Central memory CD4-positive, alpha-beta T cell (primary cell): ENCODE measurements at places on chromosomes 2 and 18.

- no peak for DNase-seq
Measured at GRCh38 chr2:68849579-68850030, 21.6 kb downstream of the BMP10 start.

DNA sequence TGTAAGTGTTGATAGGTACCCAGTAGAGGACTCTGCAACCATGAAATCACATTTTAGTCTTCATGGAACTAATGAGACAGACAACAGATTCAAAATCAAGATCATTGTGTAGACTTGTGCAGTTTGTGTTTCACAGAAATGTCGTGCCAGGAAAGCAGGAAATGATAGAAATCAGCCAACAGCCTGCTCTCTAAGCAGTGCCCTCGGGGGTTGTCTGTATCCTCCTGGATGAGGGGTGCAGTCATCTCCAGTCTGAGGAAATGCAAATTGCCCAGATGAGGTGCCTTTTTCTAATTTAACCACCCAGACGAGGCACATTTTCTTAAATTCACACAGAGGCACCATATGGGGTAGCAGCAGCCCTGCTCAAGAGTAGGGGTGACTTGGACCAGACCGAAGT is 663.1 kb downstream of the XIRP2 start:
- DNase-seq = no peak

GRCh38 chr2:225584796-225585195 is 185.3 kb downstream of the NYAP2 start:
- no peak for DNase-seq

GRCh38 chr2:51888120-51888519 is 856.2 kb upstream of the NRXN1 start:
- no peak for DNase-seq

GRCh38 chr18:34224423-34225217 is at the start of gene NOL4:
Gene NOL4 (minus strand): TSS chr18:34224913. CDS start chr18:34223253, 1,660 bp downstream.
- no peak for DNase-seq

DNA sequence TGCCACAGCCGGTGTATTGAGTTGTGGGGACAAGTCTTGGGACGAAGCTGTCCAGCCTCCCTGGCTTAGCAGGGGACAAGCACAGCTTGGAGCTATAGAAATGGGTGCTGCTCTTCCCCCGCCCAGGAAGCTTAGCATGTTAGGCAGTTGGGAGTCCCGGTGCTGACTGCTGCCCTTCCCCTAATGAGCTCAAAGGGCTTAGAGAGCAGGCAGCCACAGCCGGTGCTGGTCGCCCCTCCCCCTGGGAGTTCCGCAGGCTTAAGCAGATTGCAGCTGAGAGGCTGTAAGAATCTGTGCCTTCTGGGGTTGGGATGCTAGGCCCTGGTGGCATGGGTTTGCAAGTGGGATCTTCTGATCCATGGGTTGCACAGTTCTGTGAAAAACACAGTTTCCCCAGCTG is 237.3 kb downstream of the DCDC2C start:
- no peak for DNase-seq

- no peak for DNase-seq
Measured at GRCh38 chr2:7766088-7766722, 849.0 kb downstream of the RNF144A start.

- DNase-seq = no peak
Measured at GRCh38 chr2:186612555-186613440, 22.9 kb downstream of the ITGAV start.

DNA sequence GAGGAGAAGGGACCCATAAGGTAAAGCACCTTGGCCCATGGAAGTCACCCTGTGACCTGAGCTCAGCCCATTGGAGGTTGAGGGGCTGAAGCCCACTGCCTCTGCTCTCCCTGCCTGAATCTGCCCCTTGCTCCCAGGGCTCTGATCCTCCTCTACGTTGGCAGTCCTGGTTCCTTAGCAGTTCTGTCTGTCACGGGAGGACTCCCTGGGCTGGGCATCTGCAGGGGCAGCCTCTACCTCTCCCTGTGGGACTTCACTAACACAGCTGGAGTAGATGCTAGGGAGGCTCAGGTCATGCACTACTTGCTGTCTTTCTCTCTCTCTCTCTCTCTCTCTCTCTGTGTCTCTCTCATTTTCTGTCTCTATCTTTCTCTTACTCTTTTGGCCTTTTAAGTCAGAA is 8.7 kb downstream of the GYPC start:
- no peak for DNase-seq

GRCh38 chr2:42935692-42936671 is 143.6 kb upstream of the HAAO start:
- DNase-seq = no peak

- no peak for DNase-seq
Measured at GRCh38 chr2:227509824-227510619, 38.1 kb downstream of the AGFG1 start.

GRCh38 chr2:207236156-207236935 is 70.6 kb upstream of the KLF7 start:
- no peak for DNase-seq

DNA sequence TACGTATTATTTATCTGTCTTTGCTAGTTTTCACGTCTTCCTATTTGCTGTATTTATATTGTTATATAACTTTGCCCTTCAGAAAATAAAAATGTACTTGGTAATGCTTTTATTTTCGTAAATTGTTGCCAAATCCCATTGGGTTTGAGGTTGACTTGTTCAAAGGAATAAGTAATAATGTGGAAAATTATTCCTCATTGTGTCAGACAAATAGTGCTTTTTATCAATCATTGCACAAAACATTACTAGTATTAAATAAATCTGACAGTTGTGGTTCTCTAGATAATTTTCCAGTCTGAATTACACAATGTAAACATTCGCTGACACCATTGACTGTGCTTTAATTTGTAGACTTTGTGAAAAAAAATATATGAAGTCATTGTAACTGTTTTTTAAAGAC is 798.3 kb upstream of the TMEFF2 start:
- DNase-seq = no peak

DNA sequence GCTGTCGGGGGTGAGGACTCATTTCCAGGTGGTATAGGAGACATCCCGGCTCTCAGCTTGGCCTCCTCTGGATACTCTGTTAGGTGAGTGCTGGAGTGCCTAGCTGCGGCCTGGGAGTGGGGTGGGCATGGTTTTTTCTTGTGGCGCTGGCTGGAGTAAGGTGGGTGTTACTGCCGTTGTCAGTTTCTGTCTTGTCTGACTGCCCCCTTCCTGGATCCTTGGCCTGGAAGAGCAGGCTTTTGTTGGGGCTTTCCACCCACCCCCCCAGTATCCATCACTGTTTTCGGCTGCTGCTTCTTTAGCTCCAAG is 69.2 kb downstream of the DGKD start:
- DNase-seq = no peak

- no peak for DNase-seq
Measured at GRCh38 chr2:240917009-240917683, 11.0 kb downstream of the CROCC2 start.

DNA sequence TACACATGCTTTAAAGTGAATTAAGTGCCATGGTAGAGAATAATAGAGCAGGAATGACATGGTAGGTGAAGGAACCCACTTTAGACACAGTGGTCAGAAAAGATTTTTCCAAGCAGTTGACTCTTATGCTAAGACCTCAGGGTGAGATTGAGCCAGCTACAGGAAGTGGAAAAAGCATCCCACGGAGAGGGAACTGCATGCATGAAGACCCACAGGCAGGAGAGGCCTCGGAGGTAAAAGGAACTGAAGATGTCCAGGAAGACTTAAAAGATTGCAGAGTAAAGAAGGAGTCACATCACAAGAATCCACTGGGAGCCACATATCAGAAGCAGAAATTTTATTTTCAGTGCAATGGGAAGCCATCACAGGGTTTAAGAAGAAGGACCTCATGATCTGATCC is 499.2 kb upstream of the FAM98A start:
- no peak for DNase-seq

GRCh38 chr2:233411162-233411561 is 56.9 kb downstream of the DGKD start:
- no peak for DNase-seq

GRCh38 chr2:19887510-19887909 is 14.3 kb downstream of the TTC32 start:
- no peak for DNase-seq

GRCh38 chr2:78304678-78305077 is 720.8 kb upstream of the REG3G start:
- DNase-seq = no peak

DNA sequence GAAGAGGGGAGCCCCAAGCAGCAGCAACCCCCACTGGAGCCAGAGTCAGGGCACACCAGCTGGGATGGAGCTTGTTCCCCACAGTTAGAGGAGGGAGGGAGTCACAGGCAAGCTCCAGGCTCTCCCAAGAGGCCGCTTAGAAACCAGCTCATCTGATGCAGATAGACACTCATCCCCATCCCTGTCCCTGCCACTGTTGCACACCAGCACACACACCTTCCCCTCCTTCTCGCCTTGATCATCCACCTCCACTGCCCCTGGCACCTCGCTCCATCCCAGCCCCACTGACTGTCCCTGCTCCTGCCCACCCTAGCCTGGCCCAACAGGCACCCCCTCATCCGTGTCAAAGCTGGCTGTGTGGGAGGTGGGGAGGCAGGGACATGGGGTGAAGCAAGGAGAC is 1.5 kb upstream of the RUFY4 start:
- DNase-seq = no peak

- DNase-seq = peak; percentile 40
Measured at GRCh38 chr18:59902131-59902992, 2.6 kb downstream of the PMAIP1 start.

DNA sequence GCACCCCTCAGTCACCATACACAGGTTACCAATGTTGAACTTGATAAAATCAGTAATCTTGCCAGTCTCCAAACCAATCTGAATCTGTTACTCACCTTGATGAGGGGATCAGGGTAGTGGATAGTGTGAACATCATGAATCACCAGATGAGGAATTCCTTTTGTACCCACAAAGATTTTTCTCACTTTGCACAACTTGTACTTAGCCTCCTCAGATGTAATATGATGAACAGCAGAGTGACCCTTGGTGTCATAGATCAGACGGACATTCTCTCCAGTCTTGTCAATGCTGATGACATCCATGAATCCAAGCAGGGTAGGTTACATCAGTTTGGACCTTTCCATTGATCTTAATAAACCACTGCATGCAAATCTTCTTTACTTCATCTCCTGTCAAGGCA is 54.7 kb downstream of the MDH1 start:
- no peak for DNase-seq

- no peak for DNase-seq
Measured at GRCh38 chr2:27400348-27401135, 8.8 kb downstream of the PPM1G start.

- DNase-seq = no peak
Measured at GRCh38 chr2:138182250-138182936, 218.1 kb downstream of the HNMT start.

- DNase-seq = no peak
Measured at GRCh38 chr2:82120654-82121053, 1816.1 kb upstream of the LRRTM1 start.

DNA sequence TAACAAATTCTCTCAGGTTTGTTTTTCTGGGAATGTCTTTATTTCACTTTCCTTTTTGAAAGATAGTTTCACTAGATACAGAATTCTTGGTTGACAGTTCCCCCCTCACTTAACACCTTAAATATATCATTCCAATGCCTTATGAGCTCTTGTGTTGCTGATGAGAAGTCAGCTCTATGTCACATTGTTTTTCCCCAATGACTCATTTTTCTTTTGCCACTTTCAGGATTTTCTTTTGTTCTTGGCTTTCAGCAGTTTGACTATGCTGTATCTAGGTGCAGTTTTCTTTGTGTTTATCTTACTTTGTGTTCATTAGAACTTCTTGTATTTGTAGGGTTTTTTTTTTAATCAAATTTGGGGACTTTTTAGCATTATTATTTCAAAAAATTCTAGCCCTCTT is 5.6 kb upstream of the RALBP1 start:
- DNase-seq = no peak

DNA sequence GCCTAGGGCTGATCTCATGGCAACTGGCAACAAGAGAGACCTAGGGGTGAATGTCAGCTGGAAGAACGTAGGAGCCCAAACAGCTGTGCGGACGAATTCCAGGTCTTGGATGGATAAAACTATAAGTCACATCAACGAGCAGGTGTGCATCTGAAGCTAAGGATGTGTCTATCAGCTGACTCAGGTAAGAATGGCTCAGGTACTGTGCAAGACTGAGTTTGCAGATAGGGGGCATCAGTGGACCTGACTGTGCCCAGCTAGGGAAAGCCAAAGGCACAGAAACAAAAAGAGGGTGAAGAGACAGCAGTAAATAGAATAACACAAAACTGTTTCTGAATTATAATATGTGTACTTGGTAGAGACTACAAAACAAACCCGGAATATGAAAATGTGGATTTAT is 357.3 kb downstream of the ZEB2 start:
- peak; percentile 23 for DNase-seq

- no peak for DNase-seq
Measured at GRCh38 chr2:84631985-84632384, 115.7 kb downstream of the DNAH6 start.

GRCh38 chr2:158731386-158731785 is 63.7 kb upstream of the DAPL1 start:
- no peak for DNase-seq

GRCh38 chr2:14123436-14124103 is 508.9 kb upstream of the LRATD1 start:
- no peak for DNase-seq

DNA sequence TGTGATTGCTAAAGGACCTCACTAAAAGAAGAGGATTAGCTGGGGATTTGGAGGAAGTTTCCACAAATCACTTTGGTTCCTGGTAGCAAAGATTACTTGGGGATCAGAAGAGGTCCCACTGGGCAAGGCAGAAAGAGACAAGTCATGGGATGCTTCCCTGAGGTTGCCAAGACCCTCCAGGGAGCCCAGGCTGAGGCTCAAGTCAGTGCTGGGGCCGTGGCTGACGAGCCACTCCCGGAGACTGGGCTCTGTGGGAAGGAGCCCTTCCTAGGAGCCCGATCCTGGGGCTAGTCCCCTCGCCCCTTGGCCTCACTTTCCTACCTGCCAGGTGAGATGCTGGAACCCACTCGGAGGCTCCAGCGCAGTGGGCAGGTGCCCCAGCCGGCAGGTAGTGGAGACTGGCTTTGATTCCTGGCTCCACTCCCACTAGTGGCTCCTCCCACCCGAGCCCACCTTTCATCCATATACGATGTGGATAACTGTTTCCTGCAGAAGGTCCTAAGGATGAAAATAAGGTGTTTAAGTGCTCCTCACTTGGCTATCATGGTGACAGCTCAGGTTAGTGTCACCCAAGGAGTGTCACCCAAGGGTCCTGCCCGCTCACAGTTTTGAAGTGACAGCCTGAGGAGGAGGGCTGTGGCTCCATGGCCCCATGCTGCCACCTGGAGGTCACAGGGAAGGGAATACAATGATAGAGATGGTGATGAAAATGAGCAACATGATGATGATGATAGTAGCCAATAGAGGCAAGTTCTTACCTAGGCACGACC is 100.5 kb downstream of the CAPN13 start:
- DNase-seq = peak; percentile 52

GRCh38 chr2:28568036-28568435 is 72.2 kb downstream of the PLB1 start:
- DNase-seq = no peak

DNA sequence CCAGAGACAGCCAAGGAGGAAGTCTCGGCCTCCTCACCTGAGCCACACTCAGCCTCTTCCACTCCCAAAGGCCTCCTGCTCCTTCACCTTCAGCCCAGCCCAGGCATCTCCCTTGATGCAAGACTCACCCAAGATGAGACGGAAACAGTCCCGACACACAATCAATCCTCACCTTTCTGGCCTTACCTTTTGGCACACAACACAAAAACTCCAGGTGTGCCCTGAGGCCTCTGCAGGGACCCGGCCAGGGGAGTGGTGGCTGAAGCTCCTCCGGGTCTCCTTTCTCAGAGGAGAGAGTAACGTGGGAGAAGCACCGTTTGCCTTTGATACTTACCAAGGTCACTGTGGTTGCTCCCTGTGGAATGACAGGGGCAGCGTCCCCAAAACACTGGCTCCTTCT is 23.8 kb upstream of the EFHD1 start:
- DNase-seq = no peak
